Germinal center (tissue), 1 donor: ENCODE measurements at places on chromosomes 6 and 20.

- no peak for DNase-seq
These were observed 57.0 kb downstream of the FRK start for GRCh38 chr6:116003668-116004067.

DNA sequence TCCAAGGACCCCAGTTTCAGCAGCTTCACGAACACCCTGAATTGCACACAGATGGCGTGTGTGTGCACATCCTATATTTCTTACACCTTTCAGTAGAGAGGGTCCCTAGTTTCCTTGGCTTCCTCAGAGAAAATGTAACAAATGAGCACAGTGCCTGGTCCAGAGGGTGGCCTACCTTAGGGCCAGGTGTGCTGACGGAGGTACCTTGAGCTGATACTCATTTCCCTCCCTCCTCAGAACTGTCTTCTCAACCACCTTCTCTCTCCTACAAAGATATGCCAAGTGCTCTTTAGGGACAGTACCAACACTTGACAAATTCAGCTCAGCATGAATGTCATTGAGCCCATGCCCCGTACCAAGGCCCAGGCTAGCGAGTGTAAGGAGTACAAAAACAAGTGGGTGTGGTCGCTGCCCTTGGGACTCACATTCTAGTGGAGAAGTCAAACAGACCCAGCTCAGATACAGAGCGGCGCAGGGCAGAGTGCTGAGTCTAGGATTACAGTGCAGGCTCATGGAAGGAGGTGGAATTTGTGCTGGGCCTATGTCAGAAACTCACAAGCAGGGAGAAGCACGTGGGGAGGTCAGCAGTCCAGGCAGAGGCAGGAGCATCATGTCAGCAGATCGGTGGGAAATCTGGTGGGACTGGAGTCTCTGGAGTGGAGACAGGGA is 9.6 kb upstream of the BPHL start:
- DNase-seq: no peak

GRCh38 chr6:84804720-84805119 is 40.3 kb upstream of the TBX18 start:
- no peak for DNase-seq

DNA sequence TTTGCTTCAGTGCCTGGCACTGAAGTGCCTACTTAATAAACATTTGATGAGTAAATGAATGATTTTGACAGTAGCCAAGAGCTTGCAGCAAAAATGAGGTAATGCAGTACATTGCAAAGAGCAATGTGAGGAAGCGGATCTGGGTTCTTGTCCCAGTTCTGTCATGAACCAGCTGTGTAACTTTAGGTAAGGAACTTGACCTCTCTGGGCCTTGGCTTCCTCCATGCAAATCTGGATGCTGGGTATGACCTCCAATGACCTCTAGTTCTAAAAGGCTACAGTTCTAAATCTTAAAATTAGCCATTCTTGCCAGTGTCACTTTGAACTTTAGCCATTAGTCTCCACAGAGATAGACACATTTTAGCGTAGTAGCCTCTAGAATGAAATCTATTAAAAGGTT is 3.6 kb upstream of the SAMD5 start:
- DNase-seq: no peak
